ENCODE measurements at places on chromosomes 6 and 20.

DNA sequence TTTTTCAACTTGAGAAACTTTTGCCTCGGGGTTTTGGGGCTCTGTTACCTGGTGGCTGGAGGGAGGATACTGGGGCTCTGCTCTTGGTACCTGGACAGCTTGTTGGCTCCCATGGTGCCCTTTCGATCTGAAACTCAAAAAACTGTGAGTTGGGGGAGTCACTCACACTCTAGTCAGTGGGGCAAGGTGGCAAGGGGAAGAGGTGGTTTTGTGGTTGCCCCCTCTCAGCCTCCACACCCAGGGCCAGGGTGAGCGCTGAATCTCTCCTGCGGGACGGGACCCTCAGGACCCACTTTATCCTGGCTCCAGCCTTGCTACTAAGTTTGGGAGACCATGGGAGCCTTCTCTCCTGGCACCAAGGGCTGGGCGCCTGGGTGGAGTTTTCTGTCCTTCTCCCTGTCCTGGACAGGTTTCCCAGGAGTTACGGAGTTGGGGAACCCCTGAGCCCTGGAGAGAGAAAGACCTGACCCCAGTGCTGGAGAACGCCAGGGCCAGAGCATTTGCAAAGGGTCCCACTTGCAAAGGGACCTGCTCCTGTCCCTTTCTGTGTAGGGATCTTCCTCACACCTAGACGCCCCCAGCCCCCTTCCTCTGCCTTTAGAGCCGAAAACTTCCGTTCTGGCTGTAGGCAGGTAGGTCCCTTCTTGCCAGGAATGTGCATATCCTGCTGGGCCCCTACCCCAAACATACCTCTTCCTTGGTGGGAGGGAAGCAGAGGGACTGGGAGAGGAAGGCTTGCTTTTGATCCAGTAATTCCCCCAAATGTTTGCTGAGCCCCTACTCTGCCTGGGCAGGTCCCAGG, 2.9 kb downstream of the FOXP4 start:
- DNase-seq: no peak

- DNase-seq: no peak
Observed at GRCh38 chr20:19821606-19822005, 63.5 kb downstream of the RIN2 start.

DNA sequence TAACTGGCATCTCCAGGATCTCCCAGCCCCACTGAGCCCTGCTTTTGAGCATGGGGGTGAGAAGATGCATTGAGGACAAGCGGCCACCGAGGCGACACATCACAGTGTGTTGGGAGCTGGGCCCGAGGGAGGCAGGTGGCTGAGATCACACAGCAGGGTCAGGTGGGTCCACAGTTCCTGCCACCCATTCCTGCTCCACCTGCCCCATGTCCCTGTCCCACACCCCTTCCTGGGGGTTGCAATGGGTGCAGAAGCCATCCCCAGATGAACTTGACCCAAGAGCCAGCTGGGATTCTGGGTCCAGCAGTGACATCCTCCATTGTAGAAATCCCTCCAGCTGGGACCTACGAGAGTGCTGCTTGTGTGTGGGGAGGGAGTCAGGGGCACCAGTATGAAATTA, 1.0 kb downstream of the TGM2 start:
- no peak for DNase-seq

GRCh38 chr6:26249707-26249956, 115.4 kb upstream of the BTN3A2 start:
- no peak for DNase-seq

- no peak for DNase-seq
Observed at GRCh38 chr6:13624871-13625288, 9.7 kb downstream of the NOL7 start.

- no peak for DNase-seq
Observed at GRCh38 chr20:17624070-17624469, 54.2 kb downstream of the DSTN start.

- DNase-seq: no peak
Observed at GRCh38 chr6:90068264-90068663, 174.0 kb downstream of the GJA10 start.

Measured in stimulated activated CD4-positive, alpha-beta T cell treated with anti-CD3 and anti-CD28 coated beads, Interleukin-2, amount 100 ng/mL, for 24 hours (primary cell).